Effector memory CD4-positive, alpha-beta T cell (primary cell): ENCODE measurements at places on chromosomes 16 and 17.

GRCh38 chr16:87874639-87875427 lies 5.5 kb upstream of the SLC7A5 start:
- no peak for DNase-seq

- DNase-seq, result no peak
These were observed 1.5 kb upstream of the BICDL2 start for GRCh38 chr16:3038256-3038655.

GRCh38 chr16:26647870-26648269 lies 418.9 kb upstream of the C16orf82 start:
- DNase-seq, result no peak

GRCh38 chr17:67244431-67245072 lies 444 bp downstream of the HELZ start:
- no peak for DNase-seq

DNA sequence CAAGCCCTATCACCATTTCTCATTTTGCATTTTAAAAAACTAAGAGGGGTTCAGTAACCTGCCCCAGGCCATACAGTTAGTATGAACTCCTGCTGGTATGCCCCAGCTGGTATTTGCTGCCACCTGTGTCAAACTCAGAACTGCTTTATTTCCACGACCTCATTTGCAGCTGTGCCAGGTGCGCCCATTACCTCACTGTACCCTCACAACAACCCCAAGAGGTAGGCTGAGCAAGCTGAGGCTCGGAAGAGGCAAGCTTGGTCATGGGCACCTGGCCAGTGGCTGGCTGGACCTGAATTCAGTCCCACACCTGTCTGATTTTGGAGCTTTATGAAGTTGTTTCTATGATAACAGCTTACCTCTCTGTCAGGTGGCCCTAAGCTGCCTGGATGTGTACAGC lies 7.6 kb downstream of the EPN2 start:
- DNase-seq, result no peak

DNA sequence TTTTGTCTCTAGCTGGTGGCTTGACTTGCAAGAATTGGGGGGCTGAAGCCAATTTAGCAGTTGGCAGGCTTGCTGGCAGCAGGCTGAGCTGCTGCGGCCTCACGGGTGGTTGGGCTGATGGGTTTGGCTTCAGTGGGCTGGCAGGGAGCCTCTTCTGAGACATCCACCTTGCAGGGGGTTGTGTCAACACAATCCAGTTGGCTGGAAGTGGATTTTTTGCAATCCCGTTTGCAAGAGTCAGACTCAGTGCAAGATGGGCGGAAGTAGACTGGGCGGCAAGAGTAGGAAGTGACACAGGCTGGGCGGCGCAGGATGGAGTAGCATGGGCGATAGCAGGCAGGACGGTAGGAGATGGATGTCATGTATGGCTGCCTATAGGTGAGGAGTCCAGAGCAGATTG lies 1.5 kb downstream of the KRTAP16-1 start:
- no peak for DNase-seq

DNA sequence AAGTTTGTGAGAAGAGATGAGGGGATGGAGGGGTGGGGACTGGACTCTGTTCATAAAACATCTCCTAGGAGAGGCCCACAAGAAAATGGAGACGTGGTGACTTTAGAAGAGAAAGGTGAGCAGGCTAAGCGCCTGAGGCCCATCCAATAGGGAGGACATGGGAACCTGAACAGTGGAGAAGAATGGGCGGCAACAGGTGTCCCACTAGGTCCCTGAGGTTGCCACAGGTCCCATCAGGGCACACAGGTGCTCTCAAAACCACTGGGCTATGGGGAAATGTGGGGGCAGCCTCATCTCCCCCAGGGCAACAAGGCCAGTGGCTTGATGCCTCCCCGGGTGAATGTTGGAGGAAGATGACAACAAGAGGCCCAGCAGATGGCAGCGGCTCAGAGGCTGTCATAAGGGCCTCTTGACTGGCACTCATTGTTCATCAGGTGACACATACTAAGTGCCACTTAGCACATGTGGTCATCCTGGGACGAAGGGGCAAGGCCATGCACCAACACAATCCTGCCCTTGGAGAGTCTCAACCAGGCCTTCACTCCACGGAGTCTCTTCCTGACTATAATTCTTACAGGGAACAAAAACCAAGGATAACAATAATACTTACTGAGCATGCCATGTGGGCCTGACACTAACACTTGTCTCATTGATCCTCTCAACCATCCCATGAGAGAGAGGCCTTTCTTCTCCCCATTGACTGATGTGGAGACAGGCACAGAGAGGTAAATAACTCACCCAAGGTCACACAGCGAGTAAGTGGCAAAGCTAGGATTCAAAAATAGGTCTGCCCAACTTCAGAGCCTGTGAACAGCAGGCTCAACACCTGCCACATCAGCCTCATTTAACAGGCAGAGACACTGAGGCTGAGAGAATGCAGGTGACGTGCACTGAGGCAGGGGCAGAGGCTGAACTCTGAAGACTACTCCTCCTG lies 38.0 kb downstream of the CUEDC1 start:
- DNase-seq, result no peak

GRCh38 chr17:30924341-30924740 lies 2.6 kb downstream of the ADAP2 start:
- no peak for DNase-seq
